T-helper 9 cell (primary cell): ENCODE measurements at places on chromosomes 11 and 22.

DNA sequence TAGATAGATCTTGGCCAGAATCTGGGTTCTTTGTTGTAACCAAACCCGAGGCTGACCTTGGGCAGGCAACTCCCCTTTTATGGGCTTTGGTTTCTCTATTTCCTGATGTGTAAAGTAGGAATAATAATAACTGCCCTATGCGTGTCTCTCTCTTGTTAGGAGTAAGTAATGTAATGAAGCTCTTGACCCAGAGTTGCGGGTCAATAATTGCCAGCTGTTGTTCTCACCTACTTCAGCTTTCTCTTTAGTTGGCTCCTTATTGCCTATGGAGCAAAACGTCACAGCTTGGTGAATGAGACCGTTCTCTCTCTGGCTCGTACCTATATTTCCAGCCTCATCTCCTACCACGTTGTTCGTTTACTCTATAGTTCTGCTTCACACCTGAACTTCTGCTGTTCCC is 56.6 kb upstream of the KIRREL3 start:
- no peak for DNase-seq

- no peak for DNase-seq
Measured at GRCh38 chr11:44780940-44781631, 54.3 kb downstream of the TSPAN18 start.

GRCh38 chr11:67583247-67584204 is at the start of gene GSTP1:
Gene GSTP1 (plus strand): TSS chr11:67583812. CDS start chr11:67583844, 32 bp downstream.
- DNase-seq = peak; percentile 70

DNA sequence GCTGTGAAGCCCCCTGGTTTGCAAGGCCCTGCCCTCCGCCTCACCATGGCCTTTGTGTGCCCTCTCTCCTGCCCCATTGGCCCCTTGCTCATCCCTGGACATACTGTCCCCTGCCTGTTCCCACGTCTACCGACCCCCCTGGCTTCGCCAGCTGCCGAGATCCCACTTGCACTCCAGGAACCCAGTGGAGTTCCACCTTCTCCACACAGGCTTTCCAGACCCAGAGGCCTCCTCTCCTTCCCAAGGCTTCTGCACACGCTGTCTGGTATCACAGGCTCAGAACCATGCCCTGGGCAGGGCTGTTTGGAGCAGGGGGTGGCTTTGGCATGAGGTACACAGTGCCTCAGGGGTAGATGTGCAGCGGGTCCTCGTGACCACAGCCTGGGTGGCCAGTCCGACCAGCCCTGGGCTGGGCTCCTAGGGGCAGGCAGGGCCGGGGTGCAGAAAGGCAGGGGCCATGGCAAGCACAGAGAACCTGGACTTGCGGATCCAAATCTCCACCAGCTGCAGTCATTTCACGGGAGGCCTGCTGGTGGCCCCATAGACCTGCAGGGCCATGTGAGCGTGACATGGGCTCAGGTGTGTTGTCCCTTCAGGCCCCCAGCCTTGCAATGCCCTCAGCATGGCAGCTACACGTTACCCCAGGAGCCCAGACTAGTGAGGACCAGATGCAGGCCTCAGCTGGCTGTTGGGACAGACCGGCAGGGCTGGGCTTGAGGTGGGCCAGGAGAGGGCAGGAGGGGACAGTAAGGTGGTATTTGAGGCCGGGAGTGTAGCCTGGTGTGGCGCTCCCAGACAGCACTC is 9.5 kb downstream of the GRK2 start:
- no peak for DNase-seq

DNA sequence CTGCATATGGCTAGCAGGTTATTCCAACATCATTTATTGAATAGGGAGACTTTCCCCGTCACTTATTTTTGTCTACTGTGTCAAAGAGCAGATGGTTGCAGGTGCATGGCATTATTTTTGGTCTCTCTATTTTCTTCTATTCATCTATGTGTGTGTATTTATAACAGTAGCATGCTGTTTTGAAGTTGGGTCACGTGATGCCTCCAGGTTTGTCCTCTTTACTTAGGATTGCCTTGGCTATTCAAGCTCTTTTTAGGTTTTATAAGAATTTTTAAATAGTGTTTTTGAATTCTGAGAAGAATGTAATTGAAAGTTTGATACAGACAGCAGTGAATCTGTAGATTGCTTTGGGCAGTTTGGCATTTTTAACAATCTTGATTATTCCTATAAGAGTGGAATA is 770.6 kb downstream of the CNTN5 start:
- no peak for DNase-seq

DNA sequence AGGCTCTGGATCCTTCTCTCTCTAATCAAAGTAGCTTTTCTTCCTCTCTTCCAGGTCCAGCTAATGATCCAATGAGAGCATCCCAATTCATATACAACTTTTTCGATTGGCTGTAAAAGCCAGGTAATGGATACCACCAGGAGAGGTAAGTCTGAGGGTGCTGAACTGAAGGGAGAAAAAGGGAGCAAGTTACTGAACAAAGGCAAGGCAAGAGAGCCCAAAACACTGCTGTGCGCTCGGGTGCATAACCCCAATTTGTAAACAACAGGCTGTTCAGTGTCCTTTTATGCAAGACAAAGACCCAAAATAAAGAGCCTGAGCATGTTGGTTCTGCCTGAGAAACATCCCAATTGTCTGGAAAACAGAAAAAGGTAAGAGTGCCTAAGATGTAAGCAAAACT is 260.1 kb downstream of the DCDC1 start:
- DNase-seq = no peak

DNA sequence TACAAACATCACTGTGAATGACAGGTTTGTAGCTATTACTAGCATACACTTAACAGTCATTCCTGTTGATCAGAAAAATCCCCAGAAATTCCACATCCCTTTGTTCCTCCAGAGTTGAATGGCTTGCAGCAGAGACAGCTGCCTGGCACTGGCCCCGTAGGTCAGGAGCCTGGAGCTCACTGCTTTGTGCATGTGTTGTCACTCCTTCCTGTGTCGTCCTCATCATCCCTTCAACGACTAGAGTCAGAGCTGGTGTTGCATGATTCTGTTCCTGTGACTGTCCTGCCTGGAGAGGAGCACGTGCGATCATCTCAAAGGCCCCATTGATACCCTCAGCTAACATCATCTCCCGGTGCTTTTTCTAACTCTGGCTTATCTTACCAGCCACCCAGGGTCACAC is 58.3 kb downstream of the LDLRAD3 start:
- DNase-seq = no peak

DNA sequence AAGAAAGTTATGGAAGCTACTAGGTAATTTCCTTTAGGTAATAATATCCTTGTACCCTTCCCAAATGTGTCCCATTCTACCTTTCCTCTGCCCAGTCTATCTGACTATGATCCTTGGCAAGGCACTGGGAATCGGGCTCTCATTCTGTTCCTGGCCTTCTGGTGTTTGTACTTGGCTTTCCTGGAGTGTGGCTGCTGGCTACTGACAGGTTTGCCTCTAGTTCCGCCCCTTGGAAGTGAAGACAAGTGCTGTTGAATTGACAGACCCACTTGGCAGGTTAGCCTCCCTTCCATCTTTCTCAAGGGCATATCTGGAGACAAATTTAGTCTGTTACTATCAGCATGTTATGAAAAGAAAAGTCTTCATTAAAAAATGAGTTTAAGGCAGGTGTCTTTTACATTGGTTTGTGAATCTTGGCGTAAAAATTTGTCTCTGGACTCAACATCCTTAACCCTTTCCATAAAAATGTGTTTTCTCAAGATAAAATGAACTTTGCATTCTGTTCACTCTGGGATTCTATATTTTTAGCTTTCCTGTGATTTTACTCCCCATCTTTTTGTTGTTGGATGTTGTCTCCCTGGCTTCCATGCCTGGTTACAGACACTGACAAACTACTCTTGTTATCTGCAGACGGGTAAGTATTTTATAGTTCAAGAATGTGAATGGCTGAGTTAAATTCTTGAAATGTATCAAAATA is 287.4 kb upstream of the PDGFD start:
- DNase-seq = no peak

DNA sequence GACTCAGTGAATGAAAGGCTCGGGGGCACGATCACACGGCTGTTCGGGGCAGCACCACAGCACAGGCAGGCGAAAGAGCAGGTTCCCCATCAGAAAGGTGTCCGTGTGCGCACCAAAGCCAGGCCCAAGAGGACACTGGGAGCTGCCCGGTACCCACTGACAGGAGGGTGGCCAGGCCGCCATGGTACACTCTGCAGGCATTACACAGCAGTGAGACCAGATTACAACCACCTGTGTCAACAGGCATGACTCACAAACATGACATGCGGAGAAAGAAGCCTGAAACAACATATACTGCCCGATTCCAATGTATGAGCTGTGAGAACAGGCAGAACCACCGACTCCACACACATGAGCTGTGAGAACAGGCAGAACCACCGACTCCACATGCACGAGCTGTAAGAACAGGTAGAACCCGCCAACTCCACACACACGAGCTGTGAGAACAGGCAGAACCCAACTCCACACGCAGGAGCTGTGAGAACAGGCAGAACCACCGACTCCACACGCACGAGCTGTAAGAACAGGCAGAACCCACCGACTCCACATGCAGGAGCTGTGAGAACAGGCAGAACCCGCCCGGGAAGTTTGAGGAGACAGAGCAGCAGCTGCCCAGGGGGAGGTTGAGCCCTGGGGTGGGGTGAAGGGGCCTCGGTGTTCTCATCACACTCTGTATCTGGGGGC is 32.6 kb downstream of the KIAA0930 start:
- DNase-seq = no peak

GRCh38 chr22:24140357-24140756 is 40.9 kb upstream of the SUSD2 start:
- no peak for DNase-seq

DNA sequence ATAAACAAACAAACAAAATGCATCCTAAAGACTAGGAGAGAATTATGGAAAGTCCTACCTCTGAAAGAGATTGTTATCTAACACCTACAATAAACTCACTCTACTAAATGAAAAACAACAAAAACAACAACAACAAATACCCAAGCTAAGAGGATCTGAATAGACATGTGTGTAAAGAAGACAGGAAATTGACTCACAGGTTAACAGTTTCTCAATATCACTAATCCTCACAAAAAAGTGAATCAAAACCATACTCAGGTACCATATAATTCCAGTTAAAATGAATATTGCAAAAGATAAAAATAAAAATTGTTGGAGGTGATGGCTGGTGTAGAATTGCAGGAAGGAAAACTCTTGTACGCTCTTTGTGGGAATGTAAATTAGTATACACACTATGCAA is 110.4 kb upstream of the TOP3B start:
- no peak for DNase-seq

GRCh38 chr11:46238967-46239800 is 38.3 kb upstream of the CREB3L1 start:
- peak; percentile 73 for DNase-seq

GRCh38 chr22:19671316-19671715 is 43.0 kb upstream of the SEPTIN5 start:
- DNase-seq = no peak

GRCh38 chr11:123104697-123105096 is 42.8 kb upstream of the HSPA8 start:
- DNase-seq = no peak

GRCh38 chr11:19275496-19275895 is 34.8 kb upstream of the E2F8 start:
- no peak for DNase-seq

DNA sequence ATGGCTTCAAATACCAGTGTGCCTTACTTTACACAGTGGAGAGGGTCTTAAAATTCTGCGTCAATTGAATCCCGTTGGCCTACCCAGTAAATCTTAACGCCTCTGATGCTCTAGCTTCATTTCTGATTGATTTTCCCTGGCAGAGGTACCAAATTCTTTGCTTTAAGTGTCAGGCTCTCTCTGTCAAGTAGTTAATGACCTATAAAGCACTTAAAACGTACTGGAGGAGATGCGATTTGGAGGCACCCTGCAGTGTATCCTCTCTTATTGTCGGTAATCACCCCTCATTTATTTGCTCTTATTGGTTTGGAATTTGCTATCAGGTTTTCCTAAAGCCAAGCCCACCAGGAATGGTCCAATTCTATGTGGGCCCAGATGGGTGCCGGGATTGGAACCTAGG is 59.2 kb downstream of the NFAM1 start:
- DNase-seq = no peak

- DNase-seq = no peak
Measured at GRCh38 chr22:37930270-37930951, 23.0 kb downstream of the C22orf23 start.

DNA sequence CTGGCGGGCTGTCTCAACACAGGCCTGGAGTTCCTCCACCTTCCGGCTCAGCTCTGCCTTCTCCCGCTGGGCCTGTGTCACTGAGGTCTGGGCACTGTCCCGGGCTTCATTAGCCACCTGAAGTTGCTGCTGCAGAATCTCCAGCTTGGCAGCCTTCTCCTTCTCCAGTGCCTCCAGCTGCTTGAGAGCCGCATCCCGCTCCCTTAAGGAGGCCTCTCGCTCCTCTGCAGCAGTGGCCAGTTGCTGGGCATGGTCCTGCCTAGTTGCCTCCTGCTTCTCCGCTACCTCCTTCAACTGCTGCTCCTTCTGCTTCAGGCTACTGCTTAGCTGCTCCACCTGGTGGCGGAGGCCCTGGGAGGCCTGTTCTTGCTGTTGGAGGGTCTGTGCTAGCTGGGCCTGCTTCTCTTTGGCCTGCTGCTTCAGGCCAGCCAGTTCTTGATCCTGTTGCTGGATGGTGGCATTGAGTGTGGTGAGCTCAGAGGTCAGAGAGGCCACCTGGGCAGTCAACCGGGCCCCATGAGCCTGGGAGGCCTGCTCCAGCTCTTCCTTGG is 16.9 kb downstream of the IL18BP start:
- no peak for DNase-seq

DNA sequence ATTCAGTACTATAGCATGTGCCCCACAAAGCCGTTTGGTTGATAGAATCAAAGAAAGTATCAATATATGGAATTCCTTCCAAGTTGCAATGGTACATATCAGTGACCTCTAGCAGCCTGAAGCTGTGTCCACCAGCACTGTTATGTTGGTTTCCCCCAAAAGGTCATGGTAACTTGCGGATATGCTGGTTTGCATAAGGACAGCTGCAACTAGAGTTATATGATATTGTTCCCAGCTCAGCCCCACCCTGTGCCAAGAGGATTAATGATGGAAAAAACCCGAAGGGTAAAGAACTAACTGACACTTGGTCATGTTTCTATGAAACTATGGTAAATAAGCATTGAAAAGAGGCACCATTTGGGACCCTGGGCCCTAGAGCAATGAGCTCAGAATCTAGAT is 93.5 kb downstream of the PDHX start:
- no peak for DNase-seq

DNA sequence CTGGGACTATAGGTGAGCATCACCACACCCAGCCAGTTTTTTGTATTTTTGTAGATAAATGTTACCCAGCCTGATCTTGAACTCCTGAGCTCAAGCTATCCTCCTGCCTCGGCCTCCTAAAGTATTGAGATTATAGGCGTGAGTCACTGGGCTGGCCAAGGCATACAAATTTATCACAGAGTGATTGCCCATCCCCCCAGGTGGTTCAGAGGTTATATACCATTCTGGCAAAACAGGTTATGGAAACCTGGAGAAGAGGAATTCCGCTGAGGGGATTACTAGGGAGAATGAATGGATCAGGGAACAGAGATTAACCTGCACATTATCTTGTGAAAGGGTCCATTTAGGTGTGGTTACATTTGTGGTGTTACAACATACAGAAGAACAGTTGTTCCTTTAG is 8.1 kb downstream of the ATG13 start:
- DNase-seq = no peak

- no peak for DNase-seq
Measured at GRCh38 chr22:39278040-39278439, 33.3 kb upstream of the PDGFB start.

GRCh38 chr11:82403640-82404305 is 329.9 kb downstream of the FAM181B start:
- DNase-seq = no peak
